NCI-H82 (cell line): ENCODE measurements at places on chromosomes 3 and 15.
A peak's percentile ranks its signal among the peaks of the same experiment; 100 is the strongest.

DNA sequence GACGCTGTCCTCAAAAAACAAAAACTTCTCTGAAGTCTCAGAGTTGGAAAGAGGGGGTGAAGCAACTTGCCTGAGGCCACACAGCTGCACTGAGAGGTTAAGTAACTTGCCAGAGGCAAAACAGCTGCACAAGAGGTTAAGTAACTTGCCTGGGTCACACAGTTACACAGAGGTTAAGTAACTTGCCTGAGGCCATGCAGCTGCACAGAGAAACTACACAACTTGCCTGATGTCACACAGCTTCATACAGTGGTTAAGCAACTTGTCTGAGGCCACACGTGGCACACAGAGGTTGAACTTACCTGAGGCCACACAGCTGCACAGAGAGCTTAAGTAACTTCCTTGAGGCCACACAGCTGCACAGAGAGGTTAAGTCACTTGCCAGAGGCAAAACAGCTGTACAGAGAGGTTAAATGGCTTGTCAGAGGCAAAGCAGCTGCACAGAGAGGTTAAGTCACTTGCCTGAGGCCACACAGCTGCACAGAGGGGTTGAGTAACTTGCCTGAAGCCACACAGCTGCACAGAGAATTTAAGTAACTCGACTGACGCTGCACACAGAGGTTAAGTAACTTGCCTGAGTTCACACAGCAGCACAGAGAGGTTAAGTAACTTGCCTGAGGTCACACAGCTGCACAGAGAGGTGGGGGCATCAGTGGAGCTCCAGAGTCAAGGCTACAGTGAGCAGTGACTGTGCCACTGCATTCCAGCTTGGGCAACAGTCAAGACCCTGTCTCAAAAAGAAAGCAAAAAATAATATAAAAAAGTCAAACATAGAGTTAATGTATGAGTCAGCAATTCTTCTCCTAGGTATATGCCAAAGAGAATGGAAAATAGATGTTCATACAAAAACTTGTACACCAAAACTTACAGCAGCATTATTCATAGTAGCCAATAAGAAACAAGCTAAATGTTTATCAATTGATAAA, 12.0 kb upstream of the ACAD9 start:
- no peak for DNase-seq

GRCh38 chr15:93980261-93980911, 251.0 kb upstream of the MCTP2 start:
- no peak for DNase-seq

- DNase-seq = peak; percentile 94
Observed at GRCh38 chr15:65400760-65401610, 21.8 kb downstream of the IGDCC4 start.

GRCh38 chr3:46619845-46620778, 7.8 kb downstream of the FAM240A start:
- no peak for DNase-seq

DNA sequence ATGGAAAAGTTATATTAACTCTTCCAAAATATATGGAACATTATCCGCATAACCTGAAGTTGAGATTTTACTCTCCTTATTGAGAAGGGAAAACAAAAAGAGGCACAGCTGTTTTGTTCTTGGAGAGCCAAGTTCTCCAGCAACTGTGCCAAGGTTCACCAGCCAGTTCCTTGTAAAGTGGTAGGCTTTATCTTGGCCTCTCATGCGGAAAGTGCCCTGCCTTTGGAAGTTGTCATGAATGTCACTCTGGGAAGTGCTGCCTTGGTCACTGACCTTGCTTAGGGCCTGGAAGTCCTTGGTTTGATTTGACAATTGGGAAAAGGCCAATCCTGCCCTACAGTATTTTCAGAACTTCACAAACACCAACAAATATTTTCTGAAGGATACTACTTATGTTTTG, 44.2 kb upstream of the THRB start:
- DNase-seq = no peak

DNA sequence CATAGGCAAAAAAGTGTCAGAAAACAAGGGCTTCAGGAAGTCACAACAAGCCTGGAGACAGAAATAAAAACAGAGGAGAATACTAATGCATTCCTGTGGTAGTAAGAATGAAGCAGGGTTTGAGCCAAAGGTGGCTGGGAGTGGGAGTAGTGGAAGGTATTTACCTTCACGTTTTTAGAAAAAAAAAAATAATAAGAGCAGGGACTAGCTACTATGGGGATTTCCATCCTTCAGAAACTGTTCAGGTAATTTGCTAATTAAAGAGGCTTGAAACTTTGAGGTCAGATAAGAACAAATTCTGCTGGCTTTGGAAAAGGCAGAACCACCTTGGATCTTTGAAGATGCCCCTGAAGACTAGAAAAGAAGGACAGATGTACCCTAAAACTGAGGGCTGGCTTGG, 18.4 kb downstream of the ILDR1 start:
- no peak for DNase-seq

DNA sequence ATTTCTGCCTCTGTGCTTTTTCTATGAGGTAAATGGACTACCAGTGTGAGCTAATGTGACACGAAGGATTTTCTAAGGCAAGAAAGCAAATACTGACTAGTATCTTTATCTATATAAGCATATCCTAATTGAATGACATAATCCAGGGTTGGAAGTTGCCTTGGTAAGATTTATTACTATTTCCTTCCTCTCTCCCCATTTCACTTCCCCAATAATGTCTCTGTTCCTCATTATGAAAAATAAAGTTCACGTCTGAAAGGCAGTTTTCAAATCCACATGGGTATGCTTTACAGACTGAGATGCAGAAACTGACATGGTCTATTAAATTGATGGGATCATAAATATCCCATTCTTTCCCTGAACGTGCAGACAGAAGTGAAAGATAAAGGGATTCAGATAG, 86.0 kb downstream of the DTWD1 start:
- no peak for DNase-seq

DNA sequence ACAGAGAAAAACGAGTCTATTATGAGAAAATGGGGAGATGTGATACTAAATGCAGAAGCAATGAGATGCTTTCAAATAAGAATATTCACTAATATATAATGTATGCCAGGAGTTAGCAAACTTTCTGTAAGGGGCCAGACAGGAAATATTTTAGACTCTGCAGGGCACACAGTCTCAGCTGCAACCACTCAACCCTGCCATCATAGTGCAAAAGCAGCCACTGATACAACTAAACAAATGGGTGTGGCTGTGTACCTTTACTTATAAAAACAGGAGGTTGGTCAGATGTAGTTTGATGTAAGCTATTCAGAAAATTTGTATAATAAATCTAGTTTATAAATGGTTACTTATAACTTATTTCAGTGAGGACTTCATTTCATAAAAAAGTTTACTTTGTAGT, 78.1 kb downstream of the FBXL22 start:
- no peak for DNase-seq

- no peak for DNase-seq
Observed at GRCh38 chr15:68408971-68409370, 23.0 kb downstream of the ITGA11 start.

DNA sequence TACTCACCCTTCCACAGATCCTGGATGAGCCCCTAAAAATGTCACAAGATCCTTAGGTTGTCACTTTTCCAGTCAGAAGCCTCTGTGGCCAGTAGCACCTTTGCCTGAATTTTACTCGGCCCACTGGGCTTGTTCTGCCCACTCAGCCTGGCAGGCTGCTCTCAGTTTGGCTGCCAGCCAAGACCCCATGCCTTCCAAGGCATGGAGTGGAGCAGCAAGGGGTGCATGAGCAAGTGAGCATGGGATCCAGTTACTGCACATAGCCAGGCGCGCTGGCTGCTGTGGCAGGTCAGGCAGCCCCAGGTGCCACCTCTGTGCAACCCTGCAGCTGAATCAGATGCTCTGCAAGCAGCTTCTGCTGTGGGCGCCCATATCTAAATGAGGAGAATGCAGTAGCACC, 79.3 kb downstream of the CGGBP1 start:
- DNase-seq = no peak

GRCh38 chr3:24088782-24089181, 143.7 kb downstream of the NR1D2 start:
- DNase-seq = peak; percentile 25

DNA sequence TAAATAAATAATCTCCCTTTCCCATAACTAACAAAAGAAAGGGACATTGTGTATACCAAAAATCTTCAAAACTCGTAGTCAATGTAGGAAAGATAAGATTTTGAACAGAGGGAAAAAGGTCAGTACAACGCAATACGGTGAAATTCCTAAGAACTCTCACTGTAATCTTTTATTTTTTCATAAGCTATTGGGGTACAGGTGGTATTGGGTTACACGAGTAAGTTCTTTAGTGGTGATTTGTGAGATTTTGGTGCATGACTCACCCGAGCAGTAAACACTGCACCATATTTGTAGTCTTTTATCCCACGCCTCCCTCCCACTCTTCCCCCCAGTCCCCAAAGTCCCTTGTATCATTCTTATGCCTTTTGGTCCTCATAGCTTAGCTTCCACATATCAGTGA, 718.0 kb downstream of the TBL1XR1 start:
- DNase-seq = no peak

DNA sequence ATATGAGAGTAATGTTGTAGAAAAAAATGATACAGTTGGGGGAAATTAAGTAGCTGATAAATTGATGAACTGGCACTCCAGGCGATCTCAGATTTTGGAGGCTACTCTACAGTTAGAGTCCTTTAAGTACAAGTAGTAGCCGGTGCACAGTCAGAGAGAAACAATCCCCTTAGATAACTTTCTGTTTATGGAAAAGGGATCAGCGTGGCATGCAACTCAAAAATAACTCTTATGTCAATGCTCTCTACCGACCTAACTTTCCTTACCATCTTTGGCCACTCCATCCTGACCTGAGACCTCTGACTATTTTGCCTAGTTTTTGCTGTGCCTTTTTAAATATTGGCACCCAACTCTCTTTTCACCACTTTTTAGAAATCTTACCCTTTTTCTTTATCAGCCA, 299.6 kb downstream of the UNC13C start:
- DNase-seq = no peak

- DNase-seq = no peak
Observed at GRCh38 chr15:53739651-53740050, 19.8 kb downstream of the WDR72 start.

DNA sequence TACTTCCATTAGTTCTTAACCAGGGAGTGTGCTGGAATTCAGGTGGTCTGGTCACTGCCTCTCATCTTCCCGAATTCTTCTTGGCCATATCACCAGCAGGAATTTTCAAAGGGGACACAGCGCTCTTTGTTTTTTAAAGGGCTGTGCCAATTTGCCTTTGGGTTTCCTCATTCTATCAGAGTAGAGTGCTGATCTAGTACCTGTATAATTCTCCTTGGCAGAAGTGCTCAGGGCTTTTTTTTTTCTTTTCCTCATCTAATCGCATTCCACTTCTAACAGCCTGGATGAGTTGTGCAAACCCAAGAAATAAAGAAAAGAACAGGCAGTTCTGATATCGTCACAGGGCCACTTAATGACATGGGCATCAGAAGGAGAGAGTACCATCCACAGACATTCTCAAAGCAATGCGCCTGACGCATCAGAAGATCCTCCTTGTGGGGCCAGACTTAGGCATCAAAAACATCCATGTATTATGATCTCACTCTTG, 121.0 kb downstream of the ASB7 start:
- no peak for DNase-seq

DNA sequence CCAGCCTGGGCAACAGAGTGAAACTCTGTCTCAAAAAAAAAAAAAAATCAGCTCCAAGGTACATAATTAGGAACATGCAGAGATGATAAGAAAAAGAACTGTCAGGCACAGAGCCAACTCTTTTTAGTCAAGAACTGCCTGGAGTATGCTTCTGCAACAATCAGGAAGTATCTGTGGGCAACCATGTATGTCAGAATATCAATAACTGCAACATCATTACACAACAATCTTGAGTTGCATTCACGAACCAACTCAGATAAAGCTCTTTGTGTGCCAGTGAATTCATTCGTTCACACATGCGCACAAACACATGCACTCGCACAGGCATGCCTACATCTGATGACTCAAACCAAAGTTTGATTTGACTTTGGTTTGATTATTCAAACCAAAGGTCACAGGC, 32.1 kb downstream of the EFHB start:
- DNase-seq = no peak

DNA sequence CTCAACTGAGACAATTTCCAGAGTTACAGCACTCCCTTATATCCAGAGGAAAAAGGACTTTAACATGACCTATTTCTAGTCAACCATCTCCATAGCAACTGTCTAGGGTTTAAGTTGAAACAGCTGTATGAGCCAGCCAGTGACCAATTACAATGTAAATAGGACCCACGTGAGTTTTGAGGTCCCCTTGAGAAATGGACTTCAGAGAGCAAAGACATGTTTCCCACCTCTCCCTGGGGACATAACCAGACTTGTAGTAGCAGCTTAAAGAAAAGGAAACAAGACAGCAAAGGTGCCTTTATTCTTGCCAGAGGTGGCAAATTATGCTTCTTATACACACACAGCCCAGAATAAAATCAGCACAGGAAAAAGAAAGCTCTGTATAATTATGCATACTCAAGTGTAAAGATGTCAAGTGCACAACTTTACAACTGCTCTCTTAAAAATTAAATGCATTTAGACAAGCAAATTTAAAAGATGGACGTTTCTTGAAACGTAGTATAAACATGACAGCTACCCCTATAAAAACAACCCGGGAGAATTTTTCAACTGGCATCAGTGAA, 40.2 kb downstream of the SUMF1 start:
- no peak for DNase-seq

GRCh38 chr15:63931556-63931955, 97.8 kb upstream of the HERC1 start:
- peak; percentile 57 for DNase-seq

GRCh38 chr3:122745369-122746021, 48.1 kb downstream of the HSPBAP1 start:
- no peak for DNase-seq

- peak; percentile 98 for DNase-seq
Observed at GRCh38 chr3:50126287-50127211, 28.6 kb upstream of the SEMA3F start.

- DNase-seq = no peak
Observed at GRCh38 chr15:66563126-66563525, 2.7 kb downstream of the LCTL start.

GRCh38 chr15:40493089-40493840, 22.5 kb downstream of the CHST14 start:
- no peak for DNase-seq

- DNase-seq = no peak
Observed at GRCh38 chr15:89900849-89901248, 7.1 kb upstream of the AP3S2 start.

GRCh38 chr3:156040041-156040440, 80.3 kb upstream of the KCNAB1 start:
- DNase-seq = no peak

- DNase-seq = peak; percentile 67
Observed at GRCh38 chr3:148697306-148698189, at the start of gene AGTR1. AGTR1 (plus strand) TSS chr3:148697903; CDS start chr3:148741036, 43,133 bp downstream.

GRCh38 chr15:86608461-86609205, 529.0 kb downstream of the AGBL1 start:
- no peak for DNase-seq

DNA sequence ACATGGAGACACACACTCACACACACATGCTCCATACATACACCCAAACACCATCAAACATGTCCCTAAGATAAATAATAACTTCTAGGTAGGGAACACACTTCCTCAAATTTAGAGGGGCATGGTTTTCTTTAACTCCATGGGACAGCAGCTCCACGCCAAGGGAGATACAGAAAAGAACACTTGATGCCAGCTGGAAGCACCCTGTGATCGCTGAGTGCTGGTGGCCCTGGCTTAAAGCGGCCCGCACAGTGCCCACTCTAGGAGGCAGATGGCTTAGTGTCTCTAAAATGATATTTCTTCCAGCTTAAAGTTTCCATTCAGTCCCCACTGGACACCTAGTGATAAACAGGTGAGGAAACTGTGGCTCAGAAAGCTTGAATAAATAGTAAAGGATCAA, 232.9 kb downstream of the UACA start:
- no peak for DNase-seq
